ENCODE measurements at places on chromosomes 2 and 18.

- DNase-seq, result no peak
These were observed 284.3 kb downstream of the CYP26B1 start for GRCh38 chr2:71863396-71863795.

DNA sequence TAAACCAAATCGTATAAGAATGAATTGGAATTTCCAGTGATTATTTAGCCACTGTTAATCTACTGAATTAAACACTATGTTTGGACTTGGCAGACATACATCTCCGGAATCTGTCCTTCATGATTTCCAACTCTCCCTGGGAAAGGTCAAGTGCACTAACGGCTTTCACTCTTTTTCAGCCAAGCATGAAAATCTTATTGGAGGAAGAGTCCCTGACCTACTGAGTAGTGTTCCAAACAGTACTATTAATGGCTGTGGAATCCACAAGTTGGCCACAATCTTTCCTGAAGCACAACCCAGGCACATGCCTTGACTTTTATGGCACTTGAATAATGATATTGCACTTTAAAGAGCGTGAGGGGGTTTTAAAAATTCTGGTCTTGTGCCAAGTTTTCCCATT lies 318.9 kb upstream of the RND3 start:
- no peak for DNase-seq

DNA sequence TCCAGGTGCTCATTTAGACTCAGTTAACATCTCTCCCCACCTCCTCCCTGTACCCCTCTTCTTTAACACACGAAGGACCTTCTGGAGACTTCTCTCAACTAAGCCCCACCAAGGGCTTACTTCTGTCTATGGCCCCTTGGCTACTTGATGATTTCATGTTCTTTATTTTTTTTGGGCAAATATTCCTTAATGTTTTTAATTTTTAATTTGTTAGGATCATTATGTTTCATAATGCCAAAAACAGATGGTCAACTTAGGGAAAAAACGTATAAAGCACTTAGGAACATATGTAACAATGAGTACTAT lies 25.9 kb downstream of the IL37 start:
- no peak for DNase-seq

DNA sequence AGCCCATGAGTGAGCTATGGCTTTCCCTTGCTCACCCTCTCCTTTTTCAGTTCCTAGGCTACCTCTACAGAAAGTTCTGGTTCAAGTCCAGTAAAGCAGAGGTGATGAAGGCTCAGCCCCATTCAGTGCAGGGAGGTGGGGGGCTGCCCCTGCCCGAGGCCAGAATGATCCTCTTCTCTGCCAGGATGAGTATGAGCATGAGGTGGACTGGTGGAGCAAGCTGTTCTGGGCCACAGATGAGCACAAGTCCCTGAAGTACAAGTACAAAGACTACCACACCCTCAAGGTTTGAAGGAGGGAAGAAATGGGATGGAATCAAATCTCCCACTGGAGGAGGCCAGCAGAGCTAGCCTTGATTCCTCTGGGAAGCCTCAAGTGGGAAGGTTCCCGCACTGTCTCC lies 42.4 kb downstream of the LMAN2L start:
- no peak for DNase-seq

- DNase-seq, result no peak
These were observed 154.1 kb downstream of the HDAC4 start for GRCh38 chr2:239246723-239247122.

DNA sequence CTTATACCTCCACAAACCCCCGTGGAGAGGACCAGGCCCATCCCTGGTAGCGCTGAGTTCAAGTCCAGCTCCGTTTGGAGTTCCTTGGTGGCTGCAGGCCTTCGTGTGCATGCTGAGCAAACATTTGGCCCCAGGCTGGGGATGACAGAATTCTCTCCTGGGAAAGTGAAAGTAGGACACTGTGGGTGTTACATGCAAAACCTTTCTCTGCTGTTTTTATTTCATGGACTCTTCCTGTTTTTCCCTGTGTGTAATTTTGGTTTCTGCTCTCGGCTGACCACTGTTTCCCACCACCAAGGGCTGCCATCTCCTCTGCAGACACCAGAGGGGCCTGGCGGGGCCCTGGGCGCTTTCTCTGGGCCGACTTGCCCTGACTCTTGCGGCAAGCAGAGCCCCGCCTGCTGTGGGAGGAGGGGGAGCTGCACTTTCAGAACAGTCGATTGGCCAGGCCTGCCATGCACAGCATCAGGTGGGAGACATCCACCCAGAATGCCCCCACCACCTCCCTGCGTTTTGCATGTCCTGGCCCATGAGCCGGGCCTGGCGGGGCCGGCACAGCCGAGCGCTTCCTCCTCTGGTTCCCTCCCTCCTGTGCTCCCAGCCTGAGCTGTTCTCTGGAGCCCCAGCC lies 102.4 kb downstream of the CABLES1 start:
- DNase-seq, result no peak

GRCh38 chr2:233453111-233453915 lies 99.0 kb downstream of the DGKD start:
- no peak for DNase-seq

DNA sequence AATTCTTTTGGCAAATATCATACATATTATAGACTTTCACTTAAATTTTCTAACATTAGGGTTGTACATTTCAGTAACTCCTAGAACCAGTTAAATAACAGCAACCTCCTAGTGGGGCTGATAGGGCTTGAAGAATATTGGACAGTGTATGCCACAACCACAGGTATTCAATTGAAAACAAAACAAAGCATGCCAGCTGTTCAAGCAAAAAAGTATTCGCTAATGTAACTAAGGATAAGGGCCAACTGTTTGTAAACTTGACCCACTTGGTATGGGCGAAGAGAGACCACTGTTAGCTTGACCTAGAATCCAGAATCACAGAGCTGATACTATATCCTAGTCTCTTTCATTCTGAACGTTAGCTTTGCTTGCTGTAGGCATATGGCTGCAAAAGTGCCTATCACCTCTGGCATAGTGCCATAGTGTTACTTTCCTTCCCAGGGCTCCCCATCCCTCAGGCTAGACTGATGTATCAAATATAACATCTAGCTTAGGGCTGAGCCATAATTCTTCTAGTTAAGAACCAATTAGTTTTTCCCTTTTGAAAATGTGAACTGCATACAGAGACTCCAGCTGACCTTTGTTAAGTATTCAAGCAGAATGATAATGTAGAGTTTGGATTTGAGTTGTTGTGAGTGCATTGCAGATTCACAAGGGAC lies 458.8 kb upstream of the NRXN1 start:
- DNase-seq, result no peak

- no peak for DNase-seq
These were observed 1.1 kb downstream of the LRATD1 start for GRCh38 chr2:14633461-14634181.

DNA sequence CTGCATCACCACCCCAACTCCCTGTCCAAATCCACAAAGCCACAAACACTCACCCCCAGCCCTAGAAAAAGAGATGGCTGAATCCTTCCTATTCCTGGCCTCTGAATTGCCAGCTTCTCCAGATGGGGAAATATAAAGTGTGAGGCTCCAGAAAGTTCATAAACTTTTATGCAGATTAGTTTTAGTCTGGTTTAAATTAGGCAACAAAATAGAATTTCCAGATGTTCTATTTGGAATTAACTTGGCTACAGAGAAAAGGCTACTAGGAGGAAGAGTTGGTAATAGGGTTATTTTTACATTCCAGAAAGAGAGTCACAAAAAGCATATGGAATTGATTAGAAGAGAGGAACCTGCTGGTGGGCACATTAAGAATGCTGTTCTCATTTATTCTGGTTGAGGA lies 56.0 kb downstream of the EN1 start:
- DNase-seq, result no peak

DNA sequence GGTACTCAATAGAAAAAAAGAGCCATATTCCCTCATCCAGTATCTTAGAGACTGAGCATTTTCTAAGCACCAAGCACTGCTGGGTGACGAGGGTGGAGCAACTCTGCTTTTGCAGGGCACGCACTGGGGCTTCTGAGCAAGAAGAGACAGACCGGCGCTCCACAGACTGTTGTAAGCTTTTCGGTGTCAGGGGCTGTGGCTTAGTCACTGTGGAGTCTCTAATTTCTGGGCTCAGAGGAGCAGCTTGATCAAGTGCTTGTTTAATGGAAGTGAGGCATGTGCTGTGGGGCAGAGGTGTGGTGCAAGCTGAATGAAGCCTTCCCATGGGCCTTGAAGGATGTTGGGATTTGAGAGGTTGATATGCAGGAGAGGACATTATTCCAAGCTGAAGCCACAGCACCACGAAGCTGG lies 227.1 kb downstream of the MYCN start:
- no peak for DNase-seq

- DNase-seq, result no peak
These were observed 25.9 kb upstream of the SGPP2 start for GRCh38 chr2:222398446-222398885.

DNA sequence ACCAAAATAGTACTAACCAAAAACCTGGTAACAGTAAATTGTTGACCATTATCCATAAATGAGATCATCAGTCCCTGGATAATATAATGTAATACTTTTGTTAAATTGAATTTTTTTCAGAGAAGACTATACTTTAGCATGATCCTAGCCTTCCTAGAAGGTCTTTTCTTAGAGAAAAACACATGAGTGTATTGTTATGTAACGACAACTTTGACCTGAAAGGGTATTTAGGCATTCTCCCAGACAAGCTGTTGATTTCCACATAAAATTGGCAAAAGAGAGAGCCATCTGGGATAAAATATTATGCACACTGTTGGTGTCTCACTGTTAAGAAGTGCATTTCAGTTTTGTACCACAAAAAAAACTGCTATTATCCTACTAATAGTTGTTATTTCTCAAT lies 120.0 kb upstream of the MAPRE2 start:
- DNase-seq, result no peak

DNA sequence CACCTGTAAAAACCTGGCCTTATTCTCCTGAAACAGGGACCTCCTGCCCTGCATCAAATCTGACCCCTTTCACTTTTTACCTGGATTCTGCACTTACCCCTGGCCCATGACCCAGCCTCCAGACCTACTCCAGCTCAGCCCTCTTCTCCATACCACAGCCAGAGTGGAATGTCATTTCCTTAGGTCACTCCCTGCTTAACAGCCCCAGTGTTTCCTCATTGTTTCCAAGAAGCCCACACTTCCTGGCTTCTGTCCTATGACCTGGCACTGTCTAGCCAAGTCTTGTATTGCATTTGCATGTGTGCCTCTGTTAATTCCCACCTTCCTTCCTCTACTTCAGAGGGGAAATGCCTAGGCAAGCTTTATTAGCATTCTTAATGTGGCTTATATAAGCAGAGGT lies 51.4 kb upstream of the TRIB2 start:
- no peak for DNase-seq

GRCh38 chr2:126799301-126799700 lies 99.4 kb upstream of the TEX51 start:
- no peak for DNase-seq

GRCh38 chr2:73089270-73090030 lies 17.9 kb upstream of the SFXN5 start:
- DNase-seq, result no peak

DNA sequence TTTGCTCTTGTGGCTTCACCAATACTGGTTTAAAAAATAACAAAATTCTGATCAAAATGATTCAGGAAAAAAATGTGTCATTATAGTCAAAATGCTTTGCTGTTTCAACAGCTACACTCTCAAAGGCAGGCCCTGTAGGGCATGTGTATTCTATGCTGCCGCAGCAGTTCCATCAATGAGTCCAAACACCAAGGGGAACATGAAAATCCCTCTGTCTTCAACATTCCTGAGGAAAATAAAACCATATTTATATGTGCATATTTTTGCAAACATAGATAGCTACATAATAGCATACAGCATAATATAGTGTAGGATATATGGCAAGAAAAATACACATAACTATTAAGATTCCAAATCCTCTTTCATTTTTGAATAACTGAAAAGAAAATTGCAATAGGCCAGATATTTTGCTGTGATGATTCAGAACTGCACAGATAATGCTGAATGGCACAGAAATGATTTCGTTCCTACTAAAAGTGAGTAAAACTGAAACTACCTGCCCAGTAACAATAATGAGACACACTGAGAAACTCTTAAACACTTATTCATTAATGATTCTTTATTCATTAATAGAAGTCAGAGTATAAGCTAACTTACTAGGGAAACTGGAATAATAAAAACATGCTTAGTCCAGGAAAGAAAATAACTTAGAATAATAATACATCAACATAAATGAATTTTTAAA lies 343.8 kb downstream of the SUCLG1 start:
- no peak for DNase-seq

GRCh38 chr2:112996635-112997034 lies 8.6 kb upstream of the IL36A start:
- no peak for DNase-seq

DNA sequence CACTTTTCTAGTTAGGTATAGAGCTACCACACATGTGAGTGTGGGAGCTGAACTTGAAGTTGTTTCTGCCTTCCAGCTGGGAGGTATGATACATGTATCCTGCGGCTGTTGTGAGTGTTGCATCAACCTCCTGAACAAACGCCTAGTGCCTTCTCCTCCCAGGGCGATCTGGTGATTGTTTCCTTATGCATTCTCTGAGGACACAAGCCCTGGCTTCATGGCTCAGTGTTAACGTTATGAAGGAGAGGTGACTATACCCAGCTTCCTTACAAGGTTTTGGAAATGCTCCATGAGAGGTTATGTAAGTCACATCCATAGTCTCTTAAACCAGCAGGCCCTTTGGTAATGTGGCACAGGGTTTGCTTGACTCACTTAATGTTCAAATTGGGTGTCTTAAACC lies 64.9 kb downstream of the SPRED2 start:
- DNase-seq, result no peak

DNA sequence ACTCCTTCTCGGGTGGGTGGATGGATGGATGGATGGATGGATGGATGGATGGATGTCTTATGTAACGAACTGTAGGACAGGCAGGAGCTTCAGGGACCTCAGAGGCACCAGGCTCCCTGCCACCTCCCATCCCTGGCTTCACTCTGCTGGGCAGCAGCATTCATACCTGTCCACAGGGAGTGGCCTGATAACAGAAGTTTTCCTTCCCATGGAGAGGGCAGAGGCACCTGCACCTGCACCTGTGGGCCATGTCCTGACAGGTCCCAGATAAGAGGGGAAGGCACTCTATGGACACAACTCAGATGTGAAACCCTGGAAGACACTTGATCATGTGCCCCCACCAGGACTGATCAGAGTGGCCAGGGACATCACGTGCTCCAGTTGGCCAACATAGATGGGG lies 142.3 kb downstream of the GBX2 start:
- no peak for DNase-seq

GRCh38 chr2:136357007-136357380 lies 239.0 kb upstream of the CXCR4 start:
- no peak for DNase-seq
